Left renal cortex interstitium (tissue), 4 donors: ENCODE measurements at places on chromosomes 1 and 21. TPM values are rescaled to one million over a fixed set of nuclear protein-coding genes. Genes with fewer than 3 reads are reported as not detected.
A peak's percentile ranks its signal among the peaks of the same experiment; 100 is the strongest.

DNA sequence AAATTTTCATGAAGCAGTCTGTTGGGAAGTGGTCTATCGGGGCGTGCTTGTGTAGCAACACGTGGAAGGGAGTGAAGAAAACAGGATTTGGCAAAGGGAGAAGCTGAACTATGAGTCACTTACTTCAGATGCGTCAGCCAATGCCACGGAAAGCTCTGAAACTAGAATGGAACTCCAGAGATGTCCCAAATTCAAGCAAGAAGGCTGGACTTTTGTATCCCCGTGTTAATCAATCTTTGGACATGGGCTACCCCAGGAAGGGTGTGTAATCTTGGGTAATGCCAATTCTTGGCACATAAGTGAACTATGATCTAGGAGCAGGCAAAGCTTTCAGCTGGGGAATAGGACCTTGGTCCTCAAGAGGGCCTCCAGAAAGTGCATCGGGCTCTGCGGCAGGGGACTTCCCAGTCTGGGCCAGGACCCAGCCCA is 102.6 kb downstream of the ADSS2 start:
- DNase-seq: no peak

- DNase-seq: no peak
These were observed 70.2 kb downstream of the SLC5A9 start for GRCh38 chr1:48292706-48293105.

- no peak for DNase-seq
These were observed 122.4 kb downstream of the SIPA1L2 start for GRCh38 chr1:232507571-232507970.

- DNase-seq: no peak
These were observed 71.6 kb downstream of the DNTTIP2 start for GRCh38 chr1:93807311-93807930.

LMOD1 gene
- polyA plus RNA-seq: 4.9 TPM

DNA sequence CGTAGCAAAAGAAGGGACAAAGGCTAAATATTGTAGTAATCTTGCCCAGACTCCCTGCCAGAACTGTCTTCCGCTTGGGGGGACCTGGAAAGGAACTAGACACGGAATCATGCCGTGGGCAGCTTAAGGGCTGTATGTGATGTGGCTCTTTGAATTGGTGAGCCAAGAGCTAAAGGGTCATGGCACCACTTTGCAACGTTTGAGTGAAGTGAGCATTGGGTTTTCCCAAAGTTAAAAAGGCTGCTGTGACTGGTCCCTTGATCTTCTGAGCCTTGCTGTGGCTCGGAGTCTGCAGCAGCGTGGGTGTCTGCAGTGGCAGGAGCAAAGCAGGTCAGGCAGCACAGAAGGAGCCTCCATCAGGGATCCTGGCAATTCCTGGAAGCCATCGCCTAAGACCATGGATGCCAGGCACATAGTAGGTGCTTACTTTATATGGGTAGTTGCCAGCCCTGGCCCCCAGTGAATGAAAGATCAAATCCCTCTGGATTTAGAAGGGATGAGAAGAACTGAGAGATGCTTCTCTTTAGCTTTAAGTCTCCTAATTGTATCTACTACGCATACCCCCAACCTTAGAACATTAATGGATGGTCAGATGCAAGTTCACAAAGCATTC is 1.8 kb downstream of the SMYD2 start:
- no peak for DNase-seq

GRCh38 chr1:170670802-170671628 is 7.1 kb downstream of the PRRX1 start:
- DNase-seq: no peak

TCHH gene
- 0.07 TPM for polyA plus RNA-seq

GRCh38 chr1:222084048-222084447 is 342.2 kb upstream of the DUSP10 start:
- no peak for DNase-seq

- no peak for DNase-seq
These were observed 9.5 kb upstream of the LDLRAP1 start for GRCh38 chr1:25533775-25534409.

- DNase-seq: no peak
These were observed 206.8 kb downstream of the ST6GALNAC3 start for GRCh38 chr1:76281306-76281705.

GRCh38 chr1:33876970-33877650 is 13.2 kb downstream of the HMGB4 start:
- DNase-seq: no peak

DNA sequence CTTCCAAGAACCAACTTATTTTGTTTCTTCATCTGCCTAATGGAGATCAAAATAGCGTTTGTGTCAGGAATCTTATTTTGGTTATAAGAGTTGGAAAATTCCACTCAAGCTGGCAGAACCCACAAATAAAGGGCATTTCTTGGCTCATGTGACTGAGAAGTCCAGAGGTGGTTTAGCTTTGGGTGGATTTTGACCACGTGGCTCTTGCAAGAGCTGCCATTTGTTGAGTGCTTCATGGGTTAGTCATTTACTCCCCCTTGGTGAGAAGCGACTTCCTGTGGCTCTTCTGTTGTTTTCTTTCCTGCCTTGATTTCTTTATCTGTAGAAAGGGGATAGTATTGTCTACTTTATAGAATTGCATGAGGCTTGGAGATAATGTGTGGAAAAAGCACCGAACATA is 9.5 kb upstream of the RNF186 start:
- DNase-seq: no peak

DNA sequence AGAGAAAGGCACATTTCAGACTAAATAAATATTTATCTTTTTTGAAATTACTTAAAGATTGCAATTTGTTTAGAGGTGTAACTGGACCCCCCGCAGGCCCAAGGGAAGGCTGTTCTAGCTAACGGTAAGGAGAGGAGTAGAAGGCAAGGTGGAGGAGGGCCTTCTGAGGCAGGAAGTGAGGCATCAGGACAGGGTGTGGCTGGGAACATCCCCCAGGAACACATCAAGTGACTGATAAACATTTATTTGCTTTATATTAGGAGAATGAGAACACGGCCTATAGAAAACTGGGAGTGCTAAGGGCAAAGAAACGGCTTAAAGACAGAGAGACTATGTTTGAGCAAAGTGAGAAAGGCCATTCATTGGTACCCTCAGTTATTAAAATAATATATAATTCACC is 23.2 kb downstream of the HIVEP3 start:
- no peak for DNase-seq

CAPN8 gene
- 1.3 TPM for polyA plus RNA-seq

DNA sequence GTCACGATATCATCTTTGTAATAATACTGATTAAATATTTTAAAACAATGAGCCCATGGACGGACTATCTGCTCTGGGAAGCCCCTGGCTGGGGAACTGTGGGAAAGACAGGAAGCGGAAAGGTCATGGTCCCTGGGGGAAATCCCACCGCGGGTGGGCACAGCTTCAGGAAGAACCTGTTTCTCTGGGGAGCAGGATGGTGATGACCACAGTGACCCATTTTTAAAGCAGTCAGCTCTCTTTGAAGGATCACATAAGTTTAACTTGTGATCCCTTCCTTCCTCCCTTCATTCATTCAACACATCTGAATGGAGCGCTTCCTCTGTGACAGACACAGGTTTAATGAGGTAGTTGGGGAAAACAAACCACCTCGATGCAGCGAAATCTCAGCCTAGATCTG is 73.0 kb downstream of the DHRS3 start:
- DNase-seq: no peak

DCAF8 gene
- polyA plus RNA-seq: 177 TPM

DNA sequence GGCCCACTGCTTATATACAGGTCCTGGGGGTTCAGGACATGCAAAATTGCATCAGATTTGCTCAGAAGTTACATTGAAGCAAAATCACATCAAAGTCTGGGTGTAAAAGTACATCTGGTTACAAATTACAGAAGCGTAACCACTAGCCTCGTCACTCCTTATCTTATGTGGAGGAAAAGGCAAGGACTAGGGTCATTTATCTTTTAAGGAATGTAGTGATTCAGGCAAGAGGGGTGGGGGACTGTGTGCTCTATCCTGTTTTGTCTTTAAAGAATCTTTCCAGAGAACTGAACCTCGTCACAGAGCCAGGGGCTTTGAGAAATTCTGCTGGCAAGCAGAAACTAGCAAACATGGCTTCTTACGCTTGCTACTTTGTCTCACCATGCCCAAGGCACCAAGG is 61.1 kb upstream of the RAB4A start:
- DNase-seq: no peak

DNA sequence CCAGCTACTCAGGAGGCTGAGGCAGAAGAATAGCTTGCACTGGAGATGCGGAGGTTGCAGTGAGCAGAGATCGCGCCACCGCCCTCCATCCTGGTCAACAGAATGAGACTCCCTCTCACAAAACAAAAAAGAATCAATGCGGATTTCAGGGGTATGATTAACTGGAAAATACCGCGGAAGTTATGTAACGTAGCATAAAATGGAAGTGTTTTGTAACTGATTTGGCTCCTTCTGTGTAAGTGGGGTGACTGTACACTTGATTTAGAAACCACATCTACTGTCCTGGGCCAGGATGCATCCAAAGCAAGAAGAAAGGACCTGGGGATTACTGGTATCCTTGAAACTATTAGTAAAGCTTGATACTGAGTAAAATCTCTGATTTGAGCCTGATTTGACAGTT is 3.1 kb upstream of the VAMP4 start:
- no peak for DNase-seq

GRCh38 chr1:69438056-69438795 is 129.5 kb upstream of the LRRC7 start:
- peak; percentile 37 for DNase-seq

VHLL gene
- not detected for polyA plus RNA-seq

DNA sequence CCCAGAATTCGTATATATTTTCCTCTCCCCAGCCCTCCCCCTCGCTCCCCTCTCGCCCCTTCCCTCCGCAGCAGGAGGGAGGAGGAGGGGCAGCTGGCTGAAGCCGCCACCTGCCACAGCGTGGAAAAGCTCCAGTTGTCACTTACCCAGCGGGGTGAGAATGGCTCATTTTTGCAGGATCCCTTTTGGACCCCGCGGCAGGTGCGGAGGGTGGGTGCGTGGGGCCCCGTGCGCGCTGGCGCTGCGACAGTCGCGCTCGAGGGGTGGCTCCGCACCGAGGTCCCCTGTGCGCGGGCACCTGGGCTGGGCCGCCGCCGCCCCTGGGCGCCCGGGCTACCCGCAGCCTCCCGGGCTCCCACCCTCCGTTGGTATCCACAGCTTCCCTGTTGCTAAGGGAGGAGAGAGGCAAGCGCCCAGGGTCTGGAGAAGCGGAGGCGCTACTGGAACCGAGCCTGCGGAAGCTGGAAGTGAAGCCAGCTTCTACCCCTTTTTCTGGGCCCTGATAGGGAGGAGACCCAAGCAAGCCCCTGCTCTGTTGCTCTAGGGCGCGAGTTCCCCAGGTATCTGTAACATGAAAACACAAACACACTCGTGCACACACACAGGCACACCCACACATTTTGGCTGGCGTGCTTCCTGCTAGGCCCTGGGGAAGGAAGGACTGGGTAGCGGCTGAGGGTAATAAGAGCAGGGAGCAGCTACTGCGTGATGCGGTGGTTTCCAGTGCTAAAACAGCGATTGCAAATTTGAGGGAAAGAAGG is at the start of gene ERICH3:
ERICH3 (minus strand) TSS at position 442 of the 761 bp plus-strand sequence; CDS start at position 169, 273 bp downstream.
- DNase-seq: no peak

CLK2 gene
- polyA plus RNA-seq: 96.0 TPM

DNA sequence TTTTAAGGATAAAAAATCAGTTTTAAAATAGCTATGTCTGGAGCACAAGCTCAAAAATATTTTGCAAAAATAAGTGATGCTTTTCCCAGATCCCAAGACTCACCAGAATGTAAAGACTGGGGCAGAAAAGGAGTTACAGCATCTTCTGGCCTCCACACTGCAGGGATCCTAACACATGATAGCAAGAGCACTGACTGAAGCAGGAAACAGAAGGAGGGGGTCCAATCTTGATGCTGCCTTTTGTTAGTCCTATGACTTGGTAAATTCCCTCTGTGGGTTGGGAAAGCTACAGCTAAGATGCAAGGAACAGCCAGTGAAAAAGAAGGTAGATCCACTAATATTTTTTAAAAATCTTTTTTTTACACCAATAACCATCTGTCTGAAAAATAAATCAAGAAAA is 54.2 kb upstream of the TNR start:
- DNase-seq: no peak

DNA sequence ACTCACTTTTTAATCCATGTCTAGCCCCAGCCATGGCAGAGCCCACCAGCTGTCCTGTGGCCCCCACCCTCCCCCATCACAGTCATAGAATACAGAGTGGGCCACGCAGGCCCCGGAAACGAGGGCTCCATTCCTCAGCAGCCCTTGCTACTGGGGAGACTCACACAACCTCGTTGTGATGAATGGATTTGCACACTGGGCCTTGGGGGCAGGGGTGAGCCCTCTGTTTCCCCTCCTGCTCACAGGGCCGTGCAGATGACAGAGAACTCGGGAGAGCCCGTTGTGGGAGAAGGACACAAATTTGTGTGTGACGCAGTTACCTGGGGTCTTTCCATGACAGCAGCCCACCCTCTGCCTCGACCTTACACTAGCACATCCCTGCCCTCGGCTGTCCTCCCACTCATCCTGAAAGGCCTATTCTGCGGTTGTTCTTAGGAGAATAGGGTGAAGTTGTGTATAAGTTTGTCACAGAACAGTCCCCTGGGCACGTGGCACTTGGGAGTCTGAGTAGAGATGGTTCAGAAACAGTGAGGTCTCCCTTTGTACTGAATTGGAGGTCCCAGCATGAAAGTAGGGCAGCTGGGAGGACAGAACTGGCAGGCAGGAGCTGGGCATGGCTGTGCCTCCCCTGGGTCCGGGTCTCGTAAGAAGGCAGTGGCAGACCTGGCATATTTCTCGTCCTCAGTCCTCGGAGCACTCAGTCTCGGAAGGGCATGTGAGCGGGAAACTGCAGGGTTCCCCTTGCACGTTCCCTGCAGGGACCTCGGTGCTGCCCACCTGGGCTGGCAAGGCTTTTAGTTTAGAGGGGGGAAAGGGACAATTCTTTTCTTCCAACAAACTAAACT is 6.8 kb downstream of the AGT start:
- DNase-seq: no peak

DNA sequence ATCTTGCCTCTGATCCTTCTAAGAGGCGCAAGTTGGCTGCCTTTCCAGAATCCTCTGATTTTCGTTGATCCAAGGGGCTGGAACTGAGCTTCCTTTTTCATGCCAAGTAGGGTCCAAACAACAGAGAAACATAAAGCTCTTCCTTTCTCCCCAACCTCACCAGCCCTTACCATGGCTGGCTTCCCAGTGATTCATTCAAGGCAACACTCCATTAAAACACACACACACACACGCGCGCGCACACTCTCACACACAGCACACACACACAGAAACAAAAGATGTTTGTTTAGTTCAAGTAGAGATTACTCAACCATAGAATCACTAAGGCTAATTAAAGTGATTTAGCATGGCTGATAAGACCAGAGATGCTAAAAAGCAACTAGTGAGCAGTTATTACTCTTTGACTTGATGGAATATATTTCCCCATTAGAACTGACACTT is 13.0 kb upstream of the GUCA2A start:
- DNase-seq: no peak

GRCh38 chr1:188154761-188155160 is 1326.0 kb downstream of the PLA2G4A start:
- no peak for DNase-seq

CCSAP gene
- polyA plus RNA-seq: 9.3 TPM

- no peak for DNase-seq
These were observed 102.5 kb downstream of the XPR1 start for GRCh38 chr1:180734366-180734765.

GRCh38 chr1:214192825-214193643 is 87.9 kb upstream of the SMYD2 start:
- DNase-seq: no peak

COL24A1 gene
- 1.6 TPM for polyA plus RNA-seq

PDZK1IP1 gene
- 52.3 TPM for polyA plus RNA-seq

GRCh38 chr1:227065311-227065710 is 125.2 kb downstream of the COQ8A start:
- DNase-seq: no peak

- DNase-seq: no peak
These were observed 16.4 kb downstream of the ATP1A2 start for GRCh38 chr1:160131803-160132565.

HSPB7 gene
- 3.4 TPM for polyA plus RNA-seq

- DNase-seq: no peak
These were observed 98.8 kb downstream of the RASAL2 start for GRCh38 chr1:178192686-178193085.
